ENCODE measurements at places on chromosomes 4 and X.
A peak's percentile ranks its signal among the peaks of the same experiment; 100 is the strongest.

DNA sequence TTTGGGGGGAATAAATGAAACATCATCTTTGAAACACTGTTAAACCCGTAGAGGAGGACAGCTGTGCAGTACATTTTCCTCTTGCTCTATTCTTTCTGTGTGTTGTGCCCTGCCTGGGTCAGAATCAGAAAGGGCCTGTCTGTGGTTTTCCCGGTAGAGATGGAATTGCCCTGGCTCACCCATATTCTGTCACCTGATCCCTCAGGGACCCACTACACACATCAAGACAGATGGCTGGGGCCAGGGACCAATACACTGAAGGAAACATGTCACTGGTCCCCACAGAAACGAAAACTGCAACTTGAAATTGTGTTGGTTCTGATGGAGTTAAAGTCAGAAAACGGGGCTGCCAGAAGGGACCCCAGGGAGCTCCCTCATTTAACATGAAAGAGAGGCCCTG is 114.9 kb downstream of the ZNF827 start:
- no peak for ATAC-seq

GRCh38 chrX:115413246-115413878 is 123.8 kb downstream of the LUZP4 start:
- no peak for ATAC-seq

DNA sequence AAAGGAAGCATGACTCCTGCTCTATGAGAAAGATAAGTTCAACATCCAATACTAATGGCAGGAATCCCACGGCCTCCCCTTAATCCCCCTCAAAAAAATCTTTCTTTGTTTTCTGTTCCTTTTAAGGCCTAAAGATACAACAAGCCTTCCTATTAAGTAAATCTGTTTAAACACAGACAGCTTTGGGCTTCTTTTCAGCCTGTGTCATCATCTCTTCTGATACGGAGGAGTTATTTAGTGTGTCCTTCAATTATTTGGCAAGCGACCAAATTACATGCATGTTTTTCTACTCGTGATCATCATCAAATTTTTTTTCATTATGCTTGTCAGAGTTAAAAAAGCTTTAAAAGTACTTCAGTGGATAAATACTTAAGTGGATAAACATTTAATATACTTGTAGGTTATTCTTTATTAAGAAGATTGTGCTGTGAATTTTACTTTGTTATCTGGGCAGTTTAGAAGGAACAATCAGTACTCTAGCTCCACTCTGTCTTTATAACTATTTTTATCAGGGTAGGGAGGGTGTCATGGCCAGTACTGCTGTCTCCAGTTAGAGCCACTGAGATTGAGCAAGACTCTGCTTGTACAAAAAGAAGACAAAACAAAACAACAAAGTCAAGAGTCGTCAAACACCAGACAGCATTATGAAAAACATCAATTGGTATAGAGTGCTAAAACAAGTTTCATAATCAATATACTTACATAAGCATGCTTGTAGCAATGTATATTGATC is 210.7 kb downstream of the PRR32 start:
- no peak for ATAC-seq

DNA sequence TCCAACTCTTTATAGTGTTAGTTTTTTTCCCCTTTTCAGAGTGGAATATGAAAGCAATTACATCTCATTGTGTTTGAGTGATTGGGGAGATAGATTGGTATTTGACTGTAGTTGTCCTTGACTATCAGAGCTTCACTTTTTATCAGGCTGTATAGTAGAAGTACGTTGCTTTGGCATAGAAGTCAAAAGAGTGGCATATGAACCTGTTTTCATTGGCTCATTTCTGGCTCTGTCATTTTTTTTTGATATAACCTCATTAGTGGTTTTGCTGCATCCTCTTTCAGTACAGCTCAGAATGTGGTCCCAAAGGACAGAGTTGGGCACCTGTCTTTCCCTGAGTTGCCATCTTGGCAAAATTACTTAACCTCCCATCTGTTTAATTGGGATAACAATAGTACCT is 1.4 kb downstream of the TMA16 start:
- ATAC-seq, result no peak

DNA sequence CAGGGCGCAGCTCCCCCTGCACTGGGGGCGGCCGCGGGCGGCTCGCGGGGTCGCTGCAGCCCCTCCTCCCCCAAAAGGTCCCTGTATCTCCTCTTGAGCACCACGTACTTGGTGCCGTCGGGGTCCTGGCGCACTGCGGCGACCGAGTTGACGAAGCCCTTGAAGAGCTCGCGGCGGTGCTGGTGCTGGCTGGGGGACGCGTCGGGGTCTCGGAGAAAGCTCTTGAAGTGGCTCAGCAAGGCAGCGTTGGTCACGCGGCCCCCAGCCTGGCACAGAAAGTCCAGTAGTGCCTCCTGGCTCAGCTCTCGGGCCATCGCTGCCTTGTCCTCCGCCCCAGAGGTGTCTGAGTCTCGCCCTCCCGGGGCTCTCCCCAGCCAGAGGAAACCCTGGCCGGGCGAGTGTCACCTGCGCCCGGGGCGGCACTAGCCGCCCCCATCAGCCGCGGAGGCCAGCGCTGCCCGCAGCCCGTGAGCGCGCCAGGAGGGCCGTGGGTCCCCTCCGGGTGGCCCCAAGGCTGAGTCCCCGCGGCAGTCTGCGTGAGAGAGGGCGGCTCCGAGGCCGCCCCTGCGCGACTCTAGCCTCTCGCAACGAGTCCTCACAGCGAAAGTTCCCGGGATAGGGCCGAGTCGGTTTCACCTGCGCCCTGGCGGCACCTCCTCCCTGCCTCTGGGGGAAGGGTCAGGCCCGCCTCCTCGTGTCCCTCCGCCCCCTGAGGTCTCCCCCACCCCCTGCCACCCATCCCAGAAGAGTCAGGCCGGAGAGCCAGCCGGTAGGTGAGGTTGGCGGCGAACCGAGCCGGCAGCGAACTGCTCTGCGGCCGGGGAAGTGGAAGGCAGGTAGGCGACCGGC is at the start of gene SOWAHB:
TSS of gene SOWAHB (minus strand) at position 609 of the 849 bp plus-strand sequence. CDS start at position 314, 295 bp downstream.
- peak; percentile 91 for ATAC-seq

DNA sequence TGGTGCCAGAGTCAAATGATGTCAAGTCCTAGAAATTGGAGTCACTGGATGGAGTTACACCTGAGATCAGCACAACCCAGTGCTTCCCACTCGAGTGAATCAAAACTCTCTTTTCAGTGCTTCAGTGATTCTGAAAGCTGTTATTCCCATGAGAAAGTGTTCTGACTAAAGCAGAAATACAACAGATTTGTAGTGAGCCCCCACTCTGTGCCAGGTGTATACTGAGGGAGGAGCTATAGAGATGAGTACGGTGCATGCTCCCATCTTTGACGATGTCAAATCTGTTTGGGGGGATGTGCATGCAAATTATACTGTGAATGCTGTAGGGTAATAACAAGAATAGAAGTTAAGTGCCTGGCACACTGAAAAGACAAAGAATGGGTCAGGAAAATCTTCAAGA is 330.2 kb downstream of the HS3ST1 start:
- ATAC-seq, result peak; percentile 41

DNA sequence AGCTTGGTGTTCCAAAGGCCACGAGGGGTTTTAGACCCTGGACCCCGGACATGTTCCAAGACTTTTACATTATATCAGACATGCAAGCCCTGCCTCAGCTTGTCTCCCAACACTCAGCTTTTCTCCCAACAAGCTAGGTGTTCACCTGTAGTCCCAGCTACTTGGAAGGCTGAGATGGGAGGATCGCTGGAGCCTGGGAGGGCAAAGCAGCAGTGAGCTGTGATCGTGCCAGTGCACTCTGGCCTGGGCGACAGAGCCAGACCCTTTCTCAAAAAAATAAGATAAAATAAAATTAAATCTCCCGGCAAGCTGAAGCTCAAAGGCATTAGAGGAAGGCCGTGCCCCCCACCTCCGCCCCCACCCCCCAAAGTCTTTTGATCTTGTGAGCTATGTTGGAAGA is 13.7 kb downstream of the CTAG1A start:
- ATAC-seq, result no peak

DNA sequence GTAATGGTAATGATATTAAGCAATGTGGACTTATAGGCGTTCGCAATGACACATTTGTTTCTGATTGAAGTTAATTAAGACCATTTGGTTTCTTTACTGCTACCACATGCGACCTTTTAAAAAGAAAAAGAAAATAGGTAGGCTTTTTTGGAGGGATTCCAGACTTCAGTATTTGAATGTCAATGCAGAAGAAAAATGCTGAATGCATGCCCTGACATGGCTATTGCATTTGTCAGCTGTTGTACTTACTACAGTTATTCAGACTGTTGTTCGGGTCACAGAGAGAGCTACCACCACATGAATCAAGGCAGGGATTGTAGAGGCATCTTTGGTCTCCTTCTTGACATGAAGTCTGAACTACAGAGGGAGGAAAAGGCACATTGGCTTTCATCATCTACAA is 163.7 kb downstream of the CORIN start:
- no peak for ATAC-seq

DNA sequence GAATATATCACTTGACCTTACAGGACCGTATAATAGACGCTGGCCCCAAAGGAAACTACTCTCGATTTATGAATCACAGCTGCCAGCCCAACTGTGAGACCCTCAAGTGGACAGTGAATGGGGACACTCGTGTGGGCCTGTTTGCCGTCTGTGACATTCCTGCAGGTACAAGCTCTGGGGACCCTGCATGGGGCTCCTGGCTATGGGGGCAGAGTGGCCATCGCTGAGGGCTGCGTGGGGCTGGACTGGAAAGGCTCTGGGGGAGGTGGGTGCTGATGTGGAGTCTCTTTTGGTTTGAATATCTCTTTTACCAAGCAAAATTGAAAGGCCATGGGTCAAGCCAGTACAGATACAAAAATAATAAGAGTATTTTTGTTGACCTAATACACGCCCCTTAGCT is 33.9 kb downstream of the NELFA start:
- ATAC-seq, result no peak

DNA sequence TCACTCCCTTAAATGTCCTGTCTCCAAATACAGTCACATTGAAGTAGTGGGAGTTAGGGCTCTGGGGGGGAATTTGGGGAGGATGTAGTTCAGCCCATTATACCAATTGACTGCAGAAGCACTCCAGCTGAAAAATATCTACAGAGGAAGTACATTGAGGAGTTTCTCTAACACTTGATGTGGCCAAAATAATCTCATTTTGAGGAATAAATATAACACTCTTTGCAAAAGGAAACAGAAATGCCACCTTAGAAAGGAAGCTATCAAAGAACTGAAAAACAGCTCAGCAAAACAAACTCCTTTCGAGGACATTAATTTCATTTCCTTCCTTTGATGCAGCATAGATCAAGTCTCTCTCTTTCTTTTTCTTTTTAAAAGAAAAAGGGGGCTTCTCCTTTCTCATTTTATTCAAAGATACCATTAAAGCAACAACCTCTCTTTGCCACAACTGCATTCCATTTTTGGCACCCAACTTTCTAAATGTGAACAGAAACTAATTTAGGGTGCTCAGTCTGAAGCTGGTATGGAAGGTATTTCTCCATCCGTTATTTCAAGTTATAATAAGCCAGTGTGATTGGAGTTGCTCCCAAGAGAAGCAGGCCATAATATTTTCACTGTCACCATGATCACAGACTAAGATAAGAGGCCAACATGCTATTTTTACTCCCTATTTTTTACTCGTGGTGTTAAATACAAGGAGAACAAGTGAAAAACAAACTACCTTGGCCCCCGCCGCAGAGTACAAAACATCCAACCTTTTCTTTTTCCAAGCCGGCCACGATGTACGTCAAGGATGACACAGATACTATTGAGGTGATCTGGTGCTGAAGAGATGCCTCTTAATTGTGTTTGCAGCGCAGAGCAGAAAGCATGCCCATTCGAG is 230.4 kb upstream of the GATB start:
- no peak for ATAC-seq

DNA sequence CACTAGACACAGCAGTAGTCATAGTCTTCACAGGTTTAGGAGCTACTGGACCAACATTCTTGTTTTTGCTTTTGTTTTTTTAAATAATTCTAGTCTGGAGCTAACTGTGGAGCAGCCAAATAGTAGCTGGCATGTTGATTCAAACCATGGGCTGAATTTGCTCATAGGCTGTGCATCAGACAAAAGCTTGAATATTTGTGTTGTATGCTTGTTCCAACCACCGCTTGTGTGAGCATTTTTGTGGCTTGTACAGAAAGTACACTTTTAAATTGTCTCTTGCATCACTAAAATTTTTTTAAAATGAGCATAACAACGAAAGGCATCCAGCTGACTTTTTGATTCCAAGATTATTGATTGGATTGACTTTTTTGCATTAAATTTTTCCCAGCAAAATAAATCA is 39.6 kb downstream of the CCNI start:
- ATAC-seq, result no peak

- peak; percentile 25 for ATAC-seq
These were observed 13.2 kb downstream of the TRIM2 start for GRCh38 chr4:153217440-153217839.

DNA sequence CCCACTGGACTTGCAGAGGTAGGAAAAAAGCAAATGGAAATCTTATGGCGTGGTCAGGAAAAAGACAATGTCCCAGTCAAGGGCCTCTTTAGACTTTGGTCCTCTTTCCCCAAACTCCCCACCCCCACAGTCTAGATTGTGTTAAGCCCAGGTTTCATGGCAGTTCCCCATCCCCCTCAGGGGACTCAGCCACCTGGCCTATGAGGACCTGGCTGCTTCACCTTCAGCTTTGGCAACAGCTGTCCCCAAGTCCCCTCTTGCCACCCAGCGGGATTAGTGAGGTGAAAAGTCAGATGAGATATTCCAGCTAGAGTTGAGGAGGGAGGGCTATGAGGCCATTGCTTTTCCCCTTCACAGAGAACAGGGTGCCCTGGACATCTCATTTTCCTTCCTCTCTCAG is 457 bp downstream of the RIPPLY1 start:
- no peak for ATAC-seq

- ATAC-seq, result no peak
These were observed 3.5 kb downstream of the S100G start for GRCh38 chrX:16653424-16653823.

DNA sequence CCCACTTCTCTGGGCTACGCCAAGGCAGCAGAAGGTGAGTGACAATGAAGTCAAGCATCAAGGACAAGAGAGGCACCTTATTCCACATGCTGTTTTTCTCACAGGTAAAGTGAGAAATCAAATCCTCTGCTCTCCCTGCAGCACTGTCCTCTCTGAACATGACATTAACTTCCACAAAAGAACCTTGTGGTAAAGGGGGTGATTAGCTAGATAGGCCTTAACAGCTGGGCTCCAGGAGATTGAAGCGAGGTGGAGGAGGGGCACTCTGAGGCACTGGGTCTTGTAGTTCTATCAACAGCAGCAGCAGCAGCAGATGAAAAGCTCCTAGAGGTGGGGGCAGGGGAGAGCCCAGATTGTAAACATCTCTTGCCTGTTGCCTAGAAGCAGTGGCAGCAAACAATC is 96.8 kb upstream of the CXXC4 start:
- ATAC-seq, result no peak

DNA sequence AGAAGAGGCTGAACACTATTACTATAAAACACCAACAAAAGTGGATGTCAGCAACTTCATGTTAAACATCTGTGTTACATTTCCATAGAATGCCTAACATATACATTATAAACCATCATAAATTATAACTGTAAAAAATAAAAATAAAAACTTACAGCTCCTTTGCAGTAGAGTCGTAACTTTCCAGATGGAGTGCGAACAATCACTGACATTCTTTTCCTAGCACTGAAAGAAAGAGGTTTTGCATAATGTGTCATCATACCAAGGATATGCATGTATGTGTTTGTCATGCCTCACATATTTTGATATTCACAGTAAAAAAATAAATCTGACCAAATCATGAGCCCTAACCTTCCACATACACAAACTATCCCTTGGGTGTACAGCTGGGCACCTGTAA is 113.1 kb downstream of the ATP8A1 start:
- ATAC-seq, result no peak

GRCh38 chr4:126051689-126052424 is 737.1 kb downstream of the FAT4 start:
- peak; percentile 63 for ATAC-seq

- ATAC-seq, result no peak
These were observed 322.0 kb downstream of the STK32B start for GRCh38 chr4:5373327-5373726.

GRCh38 chrX:41607264-41607832 is 81.4 kb upstream of the GPR34 start:
- ATAC-seq, result no peak

Measured in esophagus mucosa (tissue), 1 donor.